Glomerular endothelial cell (primary cell): ENCODE measurements at places on chromosomes 5 and 9. TPM values are rescaled to one million over a fixed set of nuclear protein-coding genes. Genes with fewer than 3 reads are reported as not detected.

The HTR4 gene
- total RNA-seq: not detected in 2 replicates

DNA sequence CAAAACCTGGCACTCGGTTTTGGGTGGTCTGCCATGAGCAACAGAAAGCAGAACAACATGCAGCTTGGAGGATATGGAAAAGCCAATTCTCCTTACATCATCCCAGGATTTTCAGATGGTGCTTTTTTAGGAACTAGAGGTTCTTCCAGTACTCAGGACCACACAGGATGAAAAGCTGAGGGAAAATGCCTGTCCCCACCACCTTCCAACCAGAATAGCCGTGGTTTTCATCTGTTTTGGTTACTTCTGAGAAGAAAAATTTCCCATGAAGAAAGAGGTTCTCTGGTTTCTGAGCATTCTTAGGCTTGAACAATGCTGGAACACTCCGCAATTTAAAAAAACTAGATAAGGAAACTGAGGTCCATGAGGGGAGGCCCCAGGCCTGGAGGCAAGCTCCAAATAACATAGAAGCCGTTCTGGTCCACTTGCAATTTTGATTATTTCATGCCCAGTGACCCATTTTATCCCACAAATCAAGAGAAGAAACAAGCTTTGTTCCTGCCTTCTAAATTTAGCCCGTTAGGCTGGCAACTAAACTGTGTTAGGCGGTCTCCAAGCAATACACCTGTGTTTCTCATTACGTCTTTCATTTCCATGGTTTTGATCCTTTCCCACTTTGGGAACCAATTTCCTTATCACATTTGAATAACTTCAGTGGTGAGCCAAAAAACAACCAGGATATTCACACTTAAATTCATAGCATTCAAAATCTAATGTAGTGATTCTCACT, 79.2 kb upstream of the SPIN1 start:
- DNase-seq: no peak

The POLR3G gene
- total RNA-seq: 7.9 and 15.1 TPM in 2 replicates

- no peak for DNase-seq
Measured at GRCh38 chr5:153618307-153618706, 127.8 kb downstream of the GRIA1 start.

DNA sequence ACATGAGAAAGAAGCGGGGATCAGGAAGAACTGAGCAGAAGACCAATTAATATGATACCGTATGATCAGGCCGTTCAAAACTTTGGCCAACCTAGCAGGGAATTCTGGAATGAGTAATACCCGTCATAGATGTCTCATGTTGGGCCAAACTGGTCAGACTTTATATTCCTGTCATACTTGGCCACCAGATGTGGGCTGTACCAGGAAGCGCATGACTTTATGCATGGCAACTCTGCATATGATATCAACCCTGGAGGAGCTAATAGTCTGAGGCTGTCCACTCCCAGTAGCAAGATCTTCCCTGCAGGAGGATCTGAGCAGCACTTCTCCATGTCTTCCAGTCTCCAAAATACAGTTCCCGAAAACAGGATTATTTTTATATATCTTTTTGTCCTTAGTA, 68.5 kb upstream of the NAA35 start:
- DNase-seq: no peak

- DNase-seq: no peak
Measured at GRCh38 chr9:15086778-15087324, 176.6 kb upstream of the FREM1 start.

DNA sequence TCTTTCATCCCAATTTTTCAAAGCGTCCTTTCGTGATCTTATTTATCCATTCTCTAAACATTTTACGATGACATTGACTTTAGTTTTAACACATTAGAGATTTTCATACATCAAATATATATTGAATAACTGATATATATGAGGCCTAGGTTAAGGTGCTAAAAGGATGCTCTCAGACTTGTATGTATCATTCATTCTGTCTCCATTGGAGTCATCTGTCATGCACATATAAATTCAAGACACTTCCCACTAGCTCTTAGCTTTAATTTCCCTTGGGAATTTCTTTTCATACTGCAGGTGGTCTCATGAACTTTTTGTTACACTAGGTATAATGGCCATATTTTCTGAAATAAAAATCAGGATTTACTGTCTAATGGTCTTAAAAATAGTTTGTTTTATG, 635.8 kb upstream of the C9orf72 start:
- no peak for DNase-seq

DNA sequence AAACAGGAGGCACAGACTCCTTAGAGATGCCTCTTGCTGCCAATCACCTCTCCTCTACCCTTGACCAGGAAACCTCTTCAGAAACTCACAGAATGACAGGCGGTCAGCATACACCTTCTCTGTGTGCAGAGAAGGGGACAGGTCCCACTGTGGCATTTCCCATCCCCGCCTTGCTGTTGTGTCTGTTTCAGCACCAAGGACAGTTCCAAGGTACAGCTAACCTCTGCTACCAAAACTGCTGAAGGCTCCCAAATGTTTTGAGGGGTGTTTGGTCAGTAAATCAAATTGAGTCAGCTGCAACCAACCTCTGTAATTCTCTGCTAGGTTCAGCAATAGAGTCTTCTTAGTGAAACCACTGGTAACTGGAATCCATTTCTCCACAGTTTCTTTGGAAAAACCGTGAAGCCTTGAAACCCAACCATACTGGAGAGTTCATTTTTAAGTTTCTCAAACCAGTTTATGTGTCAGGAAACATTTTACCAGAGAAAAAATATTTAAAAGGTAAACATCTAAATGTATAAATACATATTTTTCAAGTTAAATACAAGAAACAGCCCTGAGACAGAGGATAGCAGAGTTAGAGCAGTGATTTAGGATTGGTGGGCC, 122.0 kb downstream of the DRD1 start:
- DNase-seq: no peak

DNA sequence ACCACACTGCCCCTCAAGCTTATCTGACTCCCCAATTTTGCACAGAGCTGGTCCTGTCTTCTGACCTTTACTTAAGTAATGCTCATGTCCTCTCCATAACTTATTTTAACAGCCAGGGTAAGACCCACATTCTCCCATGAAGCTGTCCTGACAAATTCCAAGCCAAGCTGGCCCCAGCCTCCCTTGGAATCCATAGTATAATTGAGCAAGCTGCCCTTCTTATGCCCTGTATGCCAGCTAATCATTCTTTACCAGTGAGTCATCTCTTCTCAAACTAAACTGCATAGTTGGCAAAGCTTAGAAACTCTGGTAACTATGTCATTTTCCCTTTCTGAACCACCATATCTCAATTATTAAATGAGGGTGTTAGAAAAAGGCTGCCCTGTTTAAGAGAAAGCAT, 92.4 kb downstream of the NFIB start:
- peak; percentile 75 for DNase-seq

The HINT1 gene
- 185 and 219 TPM in 2 replicates for total RNA-seq

The GRIA1 gene
- total RNA-seq: not detected in 2 replicates
